ENCODE measurements at places on chromosomes 5 and 9. TPM values are rescaled to one million over a fixed set of nuclear protein-coding genes. Genes with fewer than 3 reads are reported as not detected.
A peak's percentile ranks its signal among the peaks of the same experiment; 100 is the strongest.

Gene MCTP1
- polyA plus RNA-seq = 1.2 TPM

Gene PDGFRB
- 55.7 TPM for polyA plus RNA-seq

DNA sequence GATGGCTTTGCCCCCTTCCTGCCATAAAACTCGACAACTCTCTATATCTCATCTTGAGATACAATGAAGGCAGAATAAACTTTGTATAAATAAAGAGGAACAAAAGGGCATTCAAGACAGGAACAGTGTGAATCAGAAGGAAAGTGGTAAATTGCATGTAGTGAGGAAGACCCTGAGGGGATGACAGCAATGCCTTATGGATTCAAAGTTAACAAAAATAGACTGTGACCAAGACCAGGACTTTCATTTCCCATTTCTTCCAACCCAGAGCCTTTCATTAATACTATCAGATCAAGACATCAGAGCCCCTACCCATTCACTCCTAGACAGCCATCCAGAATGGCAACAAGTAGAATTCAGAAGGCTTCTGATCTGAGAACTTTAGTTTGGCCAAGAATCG is 46.4 kb upstream of the ZNF462 start:
- H3K4me1 ChIP-seq = no peaks in the 10 kb centered on the region
- no peak overlapping the region for H3K27ac ChIP-seq
- no peaks in the 10 kb centered on the region for H3K27me3 ChIP-seq
- H3K4me3 ChIP-seq = no peak overlapping the region
- no peak for DNase-seq
- H3K36me3 ChIP-seq = no peaks in the 10 kb centered on the region

DNA sequence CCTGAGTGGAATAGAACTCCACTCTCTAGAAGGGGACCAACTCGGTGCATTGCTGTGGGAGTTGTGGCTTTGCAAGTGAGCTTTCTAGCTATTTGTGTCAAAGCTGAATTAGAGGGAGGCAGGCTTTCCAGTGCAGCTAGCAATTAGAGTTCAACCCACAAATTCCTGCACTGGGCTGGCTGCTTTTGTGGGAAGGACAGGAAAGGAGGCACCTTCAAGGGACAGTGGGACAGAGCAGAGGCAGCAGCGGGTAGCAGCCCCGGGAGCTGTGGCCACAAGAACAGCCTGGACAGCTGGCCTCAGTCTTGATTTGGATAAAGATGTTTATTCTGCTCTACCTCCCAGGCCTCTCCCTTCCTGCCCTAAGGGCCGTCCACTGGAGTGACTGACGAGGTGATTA is 83.7 kb upstream of the SLIT3 start:
- H3K27ac ChIP-seq = no peak overlapping the region
- H3K4me1 ChIP-seq = no peaks in the 10 kb centered on the region

DNA sequence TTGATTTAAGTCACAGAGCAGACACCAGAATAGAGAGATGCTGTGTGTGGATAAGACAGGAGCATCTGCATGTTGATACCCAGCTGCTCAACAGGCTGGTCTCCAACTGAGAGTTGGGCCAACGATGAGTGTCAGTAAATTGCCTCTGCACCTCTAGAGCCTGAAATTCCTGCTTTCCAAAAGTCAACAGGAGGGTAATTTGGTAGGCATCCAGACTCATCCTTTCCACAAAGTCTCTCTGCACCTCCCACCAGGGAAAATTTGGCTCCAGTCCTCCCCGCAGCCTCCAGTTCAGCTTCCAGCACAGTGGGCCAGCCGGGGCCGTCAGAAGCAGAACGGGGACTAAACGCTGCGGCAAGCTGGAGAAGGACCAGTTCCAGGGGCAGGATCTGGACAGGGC is 136.9 kb downstream of the RFK start:
- no peak overlapping the region for H3K27ac ChIP-seq
- no peak for DNase-seq
- no peak overlapping the region for H3K4me3 ChIP-seq
- H3K4me1 ChIP-seq = no peaks in the 10 kb centered on the region

GRCh38 chr9:117377046-117377445 is 37.8 kb downstream of the ASTN2 start:
- H3K36me3 ChIP-seq = no peaks in the 10 kb centered on the region
- no peaks in the 10 kb centered on the region for H3K27me3 ChIP-seq
- H3K4me1 ChIP-seq = no peaks in the 10 kb centered on the region
- DNase-seq = no peak
- no peak overlapping the region for H3K27ac ChIP-seq
- H3K4me3 ChIP-seq = no peak overlapping the region

Gene KIAA0825
- polyA plus RNA-seq = 0.34 TPM

Gene FOXD4
- polyA plus RNA-seq = 1.2 TPM

GRCh38 chr9:134438195-134438788 is 112.0 kb downstream of the RXRA start:
- no peaks in the 10 kb centered on the region for H3K36me3 ChIP-seq
- no peak overlapping the region for H3K27ac ChIP-seq
- H3K27me3 ChIP-seq = no peaks in the 10 kb centered on the region
- peaks cover 76% of the 10 kb centered on the region for H3K4me1 ChIP-seq

DNA sequence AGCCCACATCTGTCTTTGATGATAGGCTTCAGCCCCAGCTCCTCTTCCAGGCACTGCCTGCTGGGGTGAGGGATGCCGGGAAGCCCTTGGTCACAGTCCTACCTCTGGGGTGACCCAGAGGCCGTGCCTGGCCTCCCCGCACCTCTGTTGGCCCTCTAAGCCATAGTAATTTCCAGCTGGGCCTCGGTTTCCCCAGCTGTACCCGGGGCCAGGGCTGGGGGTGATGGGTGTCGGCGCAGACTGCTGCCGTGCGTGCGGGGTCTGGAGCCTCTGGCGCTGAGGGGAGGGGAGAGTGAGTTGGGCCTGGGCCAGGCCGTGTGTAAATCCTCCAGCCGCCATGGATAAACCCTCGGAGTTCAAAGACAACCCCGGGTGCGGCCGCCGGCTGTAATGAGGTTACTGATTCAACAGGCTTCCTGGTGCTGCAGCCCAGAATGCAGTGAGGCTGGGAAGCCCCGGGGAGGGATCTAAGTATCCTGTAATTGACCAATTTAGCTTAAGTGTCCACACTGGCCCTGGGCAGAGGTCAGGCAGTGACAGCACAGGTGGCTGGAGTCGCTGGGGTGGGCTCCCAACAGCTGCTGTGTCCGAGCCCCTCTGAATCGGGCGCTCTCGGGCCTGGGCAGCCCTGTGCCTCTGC is 7.1 kb downstream of the RXRA start:
- no peaks in the 10 kb centered on the region for H3K27me3 ChIP-seq
- DNase-seq = peak; percentile 85
- H3K36me3 ChIP-seq = no peaks in the 10 kb centered on the region
- no peak overlapping the region for H3K4me3 ChIP-seq
- peaks cover 90% of the 10 kb centered on the region for H3K4me1 ChIP-seq

DNA sequence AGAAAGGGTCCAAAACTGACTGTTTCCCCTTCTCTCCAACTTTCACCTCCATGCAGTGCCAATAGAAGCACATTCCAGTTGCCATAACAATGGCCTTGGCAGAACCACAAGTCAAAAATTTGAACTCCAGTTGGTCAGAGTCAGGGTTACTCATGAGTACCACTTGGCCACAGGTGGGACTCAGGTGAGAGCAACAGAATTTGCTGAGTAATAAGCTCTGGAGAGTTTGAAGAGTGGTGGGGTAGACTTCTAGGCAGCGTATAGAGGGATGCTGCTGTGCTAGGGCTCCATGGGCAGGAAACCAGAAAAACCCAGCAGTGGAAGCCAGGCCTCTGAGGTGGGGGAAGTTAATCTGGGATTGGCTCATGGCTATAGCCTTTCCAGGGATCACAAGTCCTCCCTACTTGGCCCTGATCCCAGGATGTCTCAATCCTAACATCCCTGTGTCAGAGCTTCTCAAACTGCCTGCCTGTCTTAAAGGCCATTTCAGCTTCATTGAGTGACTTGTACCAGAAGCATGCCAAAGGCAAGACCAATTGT is 30.2 kb downstream of the SNX18 start:
- H3K36me3 ChIP-seq = no peaks in the 10 kb centered on the region
- peak; percentile 56 for DNase-seq
- H3K4me3 ChIP-seq = no peak overlapping the region
- H3K27me3 ChIP-seq = no peaks in the 10 kb centered on the region

- H3K27ac ChIP-seq = no peak overlapping the region
- H3K4me3 ChIP-seq = no peak overlapping the region
- no peaks in the 10 kb centered on the region for H3K36me3 ChIP-seq
- H3K27me3 ChIP-seq = no peaks in the 10 kb centered on the region
These were observed 210.6 kb downstream of the GOLPH3 start for GRCh38 chr5:31963358-31964006.

Gene SH3PXD2B
- polyA plus RNA-seq = 28.4 TPM

Gene TMED9
- 125 TPM for polyA plus RNA-seq

- H3K4me3 ChIP-seq = no peak overlapping the region
- no peaks in the 10 kb centered on the region for H3K4me1 ChIP-seq
- DNase-seq = no peak
- no peaks in the 10 kb centered on the region for H3K36me3 ChIP-seq
- H3K27ac ChIP-seq = no peak overlapping the region
- H3K27me3 ChIP-seq = no peaks in the 10 kb centered on the region
These were observed 121.5 kb upstream of the RAI14 start for GRCh38 chr5:34534523-34535103.

- H3K4me1 ChIP-seq = no peaks in the 10 kb centered on the region
- no peaks in the 10 kb centered on the region for H3K27me3 ChIP-seq
- DNase-seq = no peak
- H3K27ac ChIP-seq = no peak overlapping the region
- no peak overlapping the region for H3K4me3 ChIP-seq
- no peaks in the 10 kb centered on the region for H3K36me3 ChIP-seq
These were observed 58.6 kb downstream of the STARD4 start for GRCh38 chr5:111453747-111454146.

DNA sequence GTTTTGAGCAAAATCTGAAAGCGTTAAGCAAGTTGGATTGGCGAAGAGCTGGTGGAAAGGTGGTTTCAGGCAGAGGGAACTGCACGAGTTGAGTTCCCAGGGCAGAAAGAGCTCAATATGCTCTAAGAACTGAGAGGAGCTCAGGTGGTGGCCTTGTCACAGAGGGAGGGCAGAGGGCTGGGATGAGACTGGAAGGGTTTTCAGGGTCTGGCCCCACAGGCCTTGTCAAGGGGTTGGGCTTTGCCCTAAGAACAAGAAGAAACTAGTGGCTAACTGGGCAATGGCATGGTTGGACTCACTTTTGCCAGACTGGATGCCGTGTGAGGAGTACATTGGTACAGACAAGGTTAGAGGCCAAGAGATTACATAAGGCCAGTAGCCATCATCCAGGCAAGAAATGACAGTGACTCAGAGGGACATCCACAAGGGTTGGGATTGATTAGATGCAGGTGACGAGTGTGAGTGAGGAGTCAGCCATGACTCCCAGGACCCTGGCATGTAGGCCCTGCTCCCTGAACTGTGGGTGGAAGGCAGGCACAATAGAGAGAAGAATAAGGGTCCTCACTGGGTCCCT is 75.1 kb upstream of the SMIM23 start:
- DNase-seq = no peak
- no peaks in the 10 kb centered on the region for H3K36me3 ChIP-seq
- no peak overlapping the region for H3K4me3 ChIP-seq
- H3K27me3 ChIP-seq = no peaks in the 10 kb centered on the region
- no peaks in the 10 kb centered on the region for H3K4me1 ChIP-seq

DNA sequence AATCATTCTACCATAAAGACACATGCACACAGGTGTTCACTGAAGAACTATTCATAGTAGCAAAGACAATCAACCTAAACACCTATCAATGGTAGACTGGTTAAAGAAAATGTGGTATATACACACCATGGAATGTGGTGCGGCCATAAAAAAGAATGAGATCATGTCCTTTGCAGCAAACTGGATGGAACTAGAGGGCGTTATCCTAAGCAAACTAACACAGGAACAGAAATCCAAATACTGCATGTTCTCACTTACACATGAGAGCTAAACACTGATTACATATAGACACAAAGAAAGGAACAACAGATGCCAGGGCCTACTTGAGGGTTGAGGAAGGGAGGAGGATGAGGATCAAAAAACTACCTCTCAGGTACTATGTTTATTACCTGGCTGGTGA is 103.8 kb downstream of the DRD1 start:
- DNase-seq = no peak
- no peaks in the 10 kb centered on the region for H3K27me3 ChIP-seq
- H3K36me3 ChIP-seq = no peaks in the 10 kb centered on the region

DNA sequence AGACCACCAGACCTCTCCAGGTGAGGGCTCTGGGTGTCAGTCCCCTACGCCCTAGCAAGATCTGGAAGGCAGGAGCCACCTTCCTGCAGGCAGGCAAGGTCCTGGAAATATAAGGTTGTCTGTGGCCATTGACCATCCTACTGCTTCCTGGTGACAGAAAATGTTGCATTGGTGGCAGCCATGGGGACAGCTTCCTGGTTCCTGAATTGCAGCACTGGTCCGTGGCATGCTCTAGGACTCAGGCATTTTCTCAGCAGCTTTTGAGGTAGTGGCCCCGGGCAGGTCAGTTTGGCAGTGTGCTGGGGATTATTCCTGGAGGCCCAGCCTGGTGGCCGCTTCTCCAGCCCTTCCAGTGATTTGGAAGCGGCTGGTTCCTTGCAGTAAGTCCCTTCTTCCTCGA is 36.6 kb upstream of the KCNMB1 start:
- DNase-seq = no peak
- H3K4me3 ChIP-seq = no peak overlapping the region
- H3K4me1 ChIP-seq = no peaks in the 10 kb centered on the region

Gene PTGDS
- polyA plus RNA-seq = 812 TPM

Gene TMOD1
- 44.0 TPM for polyA plus RNA-seq

GRCh38 chr9:135240871-135241311 is 153.4 kb downstream of the OLFM1 start:
- no peak for DNase-seq
- H3K36me3 ChIP-seq = no peaks in the 10 kb centered on the region
- H3K4me1 ChIP-seq = no peaks in the 10 kb centered on the region
- peaks cover 7% of the 10 kb centered on the region for H3K27me3 ChIP-seq
- H3K4me3 ChIP-seq = no peak overlapping the region
- H3K27ac ChIP-seq = no peak overlapping the region

Gene TAS2R1
- polyA plus RNA-seq = not detected

- no peak overlapping the region for H3K27ac ChIP-seq
- no peaks in the 10 kb centered on the region for H3K36me3 ChIP-seq
These were observed 194.2 kb upstream of the CHD1 start for GRCh38 chr5:99122976-99123375.

Gene STPG3
- 0.32 TPM for polyA plus RNA-seq

DNA sequence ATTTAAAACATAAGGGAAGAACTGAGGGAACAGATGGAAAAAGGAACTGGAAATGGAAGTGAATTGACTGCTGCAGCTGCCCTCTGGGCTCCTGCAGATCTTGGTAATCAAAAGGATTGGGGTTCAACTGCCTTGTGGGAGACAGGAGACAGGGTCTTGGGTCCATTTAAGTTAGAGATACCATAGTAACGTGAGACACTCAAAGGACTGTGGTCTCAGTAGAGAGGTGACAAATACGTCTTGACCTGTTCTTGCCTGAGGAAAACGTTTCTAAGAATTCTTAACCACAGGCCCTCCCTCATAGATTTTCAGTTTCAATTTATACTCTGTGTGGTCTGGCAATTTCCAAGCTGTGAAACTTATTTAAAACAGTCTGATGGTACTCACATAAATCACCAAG is 100.8 kb upstream of the DHFR start:
- no peaks in the 10 kb centered on the region for H3K36me3 ChIP-seq
- no peak overlapping the region for H3K27ac ChIP-seq
- no peaks in the 10 kb centered on the region for H3K4me1 ChIP-seq
- no peak for DNase-seq
- H3K4me3 ChIP-seq = no peak overlapping the region

DNA sequence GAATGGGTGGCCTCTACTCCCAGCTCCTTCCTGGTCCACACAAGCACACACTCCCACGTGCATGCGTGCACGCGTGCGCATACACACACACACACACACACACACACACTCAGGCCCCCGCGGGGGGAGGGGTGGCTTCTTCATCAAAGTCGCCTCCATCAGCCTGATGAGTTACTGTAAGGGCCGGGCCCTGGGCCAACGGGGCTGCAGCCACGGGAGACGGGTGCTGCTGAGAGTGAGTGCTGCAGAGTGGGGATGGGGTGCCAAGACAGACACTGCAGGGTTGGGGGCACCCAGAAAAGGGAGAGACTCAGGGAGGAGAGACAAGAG is 18.1 kb downstream of the CNTFR start:
- H3K36me3 ChIP-seq = no peaks in the 10 kb centered on the region
- H3K27ac ChIP-seq = no peak overlapping the region
- DNase-seq = no peak
